ENCODE measurements at places on chromosomes 4 and X.

DNA sequence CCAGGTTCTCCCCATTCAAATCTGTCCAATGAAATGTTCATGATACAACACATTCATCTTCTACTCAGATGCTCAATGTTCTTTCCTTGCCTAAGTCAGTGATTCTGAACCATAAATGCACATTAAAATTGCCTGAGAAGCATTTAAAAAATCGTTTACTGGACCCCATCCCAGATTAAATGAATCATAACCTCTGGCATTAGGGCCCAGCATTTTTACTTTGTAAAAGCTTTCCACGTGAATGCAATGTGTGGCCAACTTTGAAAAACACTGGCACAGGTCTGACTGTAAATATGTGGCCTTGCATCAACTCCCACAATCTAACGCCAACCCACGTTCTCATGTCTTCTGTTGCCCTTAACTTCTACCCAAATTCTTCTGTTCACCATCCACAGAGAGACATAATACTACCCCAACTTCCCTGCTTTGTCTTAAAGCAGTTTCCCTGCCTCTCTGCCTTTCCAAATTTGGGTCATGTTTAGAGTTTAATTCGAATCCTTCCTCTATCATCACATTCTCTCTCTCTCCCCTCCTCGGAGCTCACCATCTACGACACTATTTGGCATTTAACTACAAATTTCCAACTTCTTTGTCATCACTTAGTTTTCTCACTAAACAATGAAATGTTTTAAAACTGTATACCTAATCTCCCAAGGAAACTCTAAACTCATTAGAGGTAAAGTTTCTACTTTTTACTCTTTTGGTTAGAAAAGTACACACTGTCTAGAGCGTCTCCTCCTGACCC lies 78.7 kb downstream of the PRKG2 start:
- DNase-seq: no peak

- DNase-seq: no peak
Observed at GRCh38 chrX:38754102-38754790, 47.0 kb upstream of the MID1IP1 start.

GRCh38 chr4:1266881-1267763 lies 18.2 kb upstream of the CTBP1 start:
- DNase-seq: no peak

GRCh38 chr4:6328526-6328925 lies 58.9 kb downstream of the WFS1 start:
- no peak for DNase-seq

DNA sequence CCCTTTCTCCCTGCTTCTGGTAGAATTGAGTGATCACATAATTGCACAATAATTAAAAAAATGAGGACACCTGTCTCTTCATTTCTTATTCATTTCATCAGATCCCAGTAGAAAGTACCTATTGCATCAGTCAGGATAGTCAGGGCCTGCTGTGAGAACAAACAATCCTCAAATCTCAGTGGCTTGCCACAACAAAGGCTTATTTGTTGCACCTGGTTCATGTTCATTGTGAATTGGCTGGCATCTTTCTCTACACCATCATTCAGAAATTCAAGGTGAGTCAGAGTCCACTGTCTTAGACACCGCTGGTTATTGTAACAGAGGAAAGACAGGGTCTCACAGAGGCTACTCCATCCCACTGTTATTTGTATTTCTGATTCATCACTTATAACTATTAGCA lies 409.8 kb downstream of the STIM2 start:
- no peak for DNase-seq

DNA sequence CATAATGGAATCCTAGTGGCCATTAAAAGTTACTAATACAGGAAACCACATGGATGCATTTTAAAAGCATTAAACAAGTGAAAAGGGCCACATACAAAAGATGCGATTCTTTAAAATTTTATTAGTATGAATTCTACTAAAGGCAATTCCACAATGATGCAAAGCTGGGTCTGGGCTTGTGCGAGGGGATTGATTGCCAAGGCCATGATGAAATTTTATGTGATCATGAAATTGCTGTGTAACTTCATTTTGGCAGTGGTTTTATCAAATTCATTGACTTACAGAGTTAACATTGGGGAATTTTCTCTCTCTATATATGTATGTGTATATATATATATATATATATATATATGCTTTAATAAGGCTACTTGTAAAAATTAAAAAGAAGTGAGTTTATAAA lies 1142.5 kb upstream of the IGFBP7 start:
- DNase-seq: no peak

- DNase-seq: no peak
Observed at GRCh38 chr4:38314663-38315062, 349.3 kb upstream of the KLF3 start.

DNA sequence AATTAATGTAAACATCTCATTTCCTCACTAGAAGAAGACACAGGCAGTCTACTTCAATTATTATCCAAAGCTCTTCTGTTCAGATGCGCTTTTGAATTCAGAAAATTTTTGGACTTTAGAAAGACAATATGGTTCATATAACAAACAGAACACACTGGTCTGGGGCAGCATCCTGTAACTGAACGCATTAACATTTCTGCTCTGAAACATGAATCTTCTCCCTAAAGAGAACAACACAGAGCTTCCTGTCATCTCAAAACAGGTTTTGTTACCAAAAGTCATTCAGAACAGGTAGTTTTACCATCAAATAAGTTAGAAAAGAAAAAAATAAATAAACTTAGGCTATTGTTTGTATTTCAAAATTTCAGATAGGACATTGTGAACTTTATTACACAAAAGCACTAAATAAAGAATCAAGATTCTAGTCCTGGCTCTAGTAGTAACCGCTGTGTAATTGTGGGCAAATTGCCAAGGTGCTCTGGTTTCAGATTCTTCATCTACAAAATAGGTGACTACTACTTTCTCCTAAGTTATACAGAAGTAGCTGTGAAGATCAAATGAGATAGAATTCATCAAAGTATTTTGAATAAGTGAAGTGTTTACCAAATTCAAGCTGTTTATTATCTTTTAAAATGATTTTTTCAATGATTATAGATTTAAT lies 252.3 kb upstream of the RASGEF1B start:
- DNase-seq: no peak

- no peak for DNase-seq
Observed at GRCh38 chr4:187321711-187322110, 598.1 kb upstream of the FAT1 start.

DNA sequence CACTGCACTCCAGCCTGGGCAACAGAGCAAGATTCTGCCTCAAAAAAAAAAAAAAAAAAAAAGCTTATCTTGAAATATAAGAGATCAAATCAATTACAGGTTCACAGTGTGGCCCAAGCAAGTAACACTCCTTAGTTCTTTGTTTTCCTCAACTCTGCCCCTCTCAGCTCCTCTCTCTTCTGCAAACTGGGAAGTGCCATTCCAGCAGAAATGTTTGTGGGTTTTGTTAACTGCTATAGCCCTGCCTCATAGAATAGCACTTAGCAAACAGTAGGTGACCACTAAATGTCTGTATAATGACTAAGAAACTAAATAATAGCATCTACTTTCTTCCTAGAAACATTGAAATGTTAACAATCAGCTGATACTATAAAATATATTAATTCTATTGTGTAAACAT lies 160.0 kb upstream of the NAP1L5 start:
- no peak for DNase-seq

GRCh38 chr4:4277531-4277930 lies 12.4 kb downstream of the LYAR start:
- no peak for DNase-seq

DNA sequence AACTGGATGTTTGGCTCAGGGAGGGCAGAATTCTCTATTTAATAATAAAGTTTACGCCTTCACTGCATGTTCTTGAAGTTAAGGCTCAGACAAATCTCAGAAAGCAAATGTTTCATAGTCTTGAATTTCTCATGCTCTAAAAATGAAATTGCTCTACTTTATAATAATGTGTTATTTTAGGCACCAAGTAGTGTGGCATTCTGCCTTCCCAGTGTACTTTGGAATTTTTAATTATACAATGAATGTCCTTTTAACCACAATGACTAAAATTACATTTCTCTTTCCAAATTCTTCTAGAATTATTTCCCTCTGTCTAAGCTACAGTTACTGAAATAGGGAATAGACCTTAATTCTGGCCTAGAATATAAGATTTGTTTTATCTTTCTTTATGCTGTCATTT lies 97.9 kb upstream of the PDE5A start:
- DNase-seq: no peak

DNA sequence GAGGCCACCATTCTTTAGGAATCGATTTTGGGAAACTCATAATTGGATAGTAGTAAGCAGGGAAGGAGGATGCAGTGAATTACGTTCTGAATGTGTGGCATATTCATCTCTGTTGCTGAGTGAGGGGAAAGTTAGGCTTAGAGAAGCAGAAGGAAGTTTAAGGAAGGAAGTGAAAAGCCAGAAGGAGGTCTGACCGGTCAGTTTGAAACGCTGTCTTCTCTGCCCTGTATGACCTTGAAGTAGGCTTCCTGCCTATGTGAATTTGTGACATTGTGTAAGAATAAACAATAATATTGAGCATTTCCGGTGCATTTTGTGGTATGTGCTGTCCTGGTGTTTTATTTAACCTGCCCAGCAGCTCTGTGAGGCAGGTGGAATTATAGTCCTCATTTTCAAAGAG lies 67.3 kb downstream of the PDLIM5 start:
- no peak for DNase-seq

GRCh38 chr4:76499461-76499860 lies 64.4 kb downstream of the SHROOM3 start:
- no peak for DNase-seq

- DNase-seq: no peak
Observed at GRCh38 chr4:169272265-169272886, 1.6 kb upstream of the SH3RF1 start.

DNA sequence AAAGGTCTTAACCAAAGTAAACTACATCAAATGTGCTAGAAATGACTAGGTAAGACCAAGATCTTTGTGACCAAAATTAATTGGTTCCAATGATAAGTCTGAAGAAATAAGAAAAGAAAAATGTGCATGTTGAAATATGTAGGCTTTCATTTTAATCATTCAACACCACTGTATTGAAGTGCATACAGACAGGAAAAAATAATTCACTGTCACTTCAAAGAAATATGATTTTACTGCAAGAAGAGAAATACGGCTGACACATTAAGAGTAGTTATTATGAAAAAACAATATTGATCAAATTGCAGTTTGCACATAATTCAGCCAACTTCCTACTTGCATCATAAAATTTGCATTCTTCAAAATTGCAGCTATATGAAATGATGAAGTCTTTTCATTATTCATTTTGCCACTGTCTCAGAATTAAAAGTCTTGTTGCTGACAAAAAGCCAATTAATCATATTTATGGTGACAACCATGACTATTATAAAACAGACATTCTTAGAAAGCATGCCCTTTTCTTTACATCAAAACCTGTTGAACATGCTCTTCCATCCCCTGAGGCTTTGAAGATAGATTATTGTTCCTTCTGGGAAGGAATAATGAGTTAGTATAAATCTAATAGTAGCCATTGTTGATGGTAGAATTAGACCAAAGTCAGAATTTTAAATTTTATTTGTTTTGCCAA lies 405.9 kb upstream of the MAD2L1 start:
- DNase-seq: no peak

- DNase-seq: no peak
Observed at GRCh38 chrX:120668357-120668756, 38.5 kb upstream of the C1GALT1C1 start.

DNA sequence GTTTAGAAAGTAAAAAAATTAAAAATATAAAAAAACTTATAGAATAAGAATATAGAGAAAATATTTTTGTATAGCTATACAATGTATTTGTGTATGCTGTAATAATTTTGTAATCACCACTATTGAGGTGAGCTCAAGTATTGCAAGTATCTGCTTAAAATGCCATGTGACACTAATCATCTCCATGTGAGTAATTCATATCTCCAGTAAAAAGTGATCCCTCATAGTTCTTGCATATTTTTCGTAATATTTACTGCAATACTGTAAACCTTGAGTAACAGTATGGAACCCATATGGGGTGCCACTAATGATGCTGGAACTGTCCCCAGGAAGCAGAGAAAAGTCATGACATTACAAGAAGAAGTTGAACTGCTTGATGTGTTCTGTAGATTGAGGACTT lies 43.2 kb upstream of the HUWE1 start:
- no peak for DNase-seq

DNA sequence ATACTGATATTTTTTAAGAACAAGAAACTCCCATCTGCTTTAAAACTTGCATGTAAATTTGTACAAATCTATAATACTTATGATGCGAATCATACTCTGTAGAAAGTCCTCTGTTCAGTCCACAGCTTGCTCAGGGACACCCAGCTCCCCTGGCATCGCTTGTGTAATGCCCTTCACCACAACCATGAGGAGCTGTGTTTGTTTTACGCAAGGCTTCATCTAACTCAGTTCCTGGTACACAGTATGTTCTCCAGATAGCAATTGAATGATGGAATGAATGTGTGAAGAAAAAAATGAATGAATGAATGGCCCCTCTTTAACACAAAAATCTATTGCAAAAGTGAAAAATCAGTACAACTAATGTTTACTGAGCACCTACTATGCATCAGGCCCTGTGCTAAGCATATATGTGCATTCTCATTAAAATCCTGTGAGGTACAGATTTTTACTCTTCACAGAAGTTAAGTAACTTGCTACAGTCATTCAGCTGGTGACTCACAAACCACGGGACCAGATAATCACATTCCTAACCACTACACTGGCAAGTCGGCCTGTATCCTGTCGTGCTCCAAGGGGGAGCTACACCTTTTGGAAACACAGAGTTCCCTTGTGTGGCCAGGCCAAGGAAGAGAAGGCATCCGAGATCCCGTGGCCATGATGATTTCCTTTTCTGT lies 58.7 kb upstream of the KDR start:
- DNase-seq: peak; percentile 1

GRCh38 chrX:118049713-118050112 lies 66.9 kb downstream of the KLHL13 start:
- DNase-seq: no peak

- no peak for DNase-seq
Observed at GRCh38 chr4:1502976-1503375, 96.7 kb upstream of the NKX1-1 start.

GRCh38 chrX:44035571-44035970 lies 62.4 kb upstream of the NDP start:
- no peak for DNase-seq

GRCh38 chrX:45632506-45632905 lies 431.8 kb upstream of the DIPK2B start:
- no peak for DNase-seq

DNA sequence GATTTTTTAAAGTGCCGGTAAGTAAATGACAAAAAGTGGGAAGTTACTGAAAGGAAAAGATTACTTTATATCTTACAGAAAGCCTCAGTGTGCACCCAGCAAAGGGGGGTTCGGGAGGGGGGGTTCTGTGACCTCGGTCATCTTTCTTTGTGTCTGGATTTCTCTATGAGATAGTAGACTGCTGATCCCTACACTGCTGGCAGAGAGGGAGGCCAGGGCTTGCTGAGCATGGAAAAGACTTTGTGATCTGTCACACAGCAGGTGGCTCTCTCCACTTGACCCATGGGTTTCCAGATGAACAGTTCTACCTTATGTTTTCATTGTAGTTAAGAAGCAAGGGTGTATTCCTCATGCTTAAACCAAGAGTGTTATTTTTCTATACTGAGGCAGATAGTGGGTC lies 475.6 kb downstream of the PCDH10 start:
- DNase-seq: no peak

GRCh38 chr4:185165605-185166063 lies 22.6 kb downstream of the SLC25A4 start:
- no peak for DNase-seq
